ENCODE measurements at places on chromosomes 4 and X.

GRCh38 chrX:150058728-150059127, 120.4 kb upstream of the EOLA2 start:
- DNase-seq: no peak

- no peak for DNase-seq
These were observed 88.4 kb upstream of the PAQR3 start for GRCh38 chr4:79027656-79028055.

GRCh38 chrX:154775419-154776349, 13.0 kb downstream of the DKC1 start:
- DNase-seq: peak; percentile 40

- no peak for DNase-seq
These were observed 213.1 kb upstream of the FAT1 start for GRCh38 chr4:186936496-186937375.

DNA sequence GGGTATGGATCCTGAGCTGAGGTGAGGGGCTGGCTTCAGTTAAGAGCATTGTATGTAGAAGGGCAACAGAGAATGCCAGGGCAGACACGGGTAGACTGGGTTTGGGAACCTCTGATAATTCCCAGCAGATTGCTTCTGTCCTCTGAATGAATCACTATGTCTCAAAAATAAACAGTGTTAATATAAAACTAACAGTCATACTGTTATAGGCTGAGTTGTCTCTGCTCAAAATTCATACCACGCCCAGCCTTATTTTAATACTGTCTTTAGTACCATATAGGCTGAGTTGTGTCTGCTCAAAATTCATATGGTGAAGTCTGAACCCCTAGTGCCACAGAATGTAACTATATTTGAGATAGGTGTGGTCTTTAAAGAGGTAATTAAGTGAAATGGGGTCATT, 10.0 kb downstream of the XAGE2 start:
- DNase-seq: no peak

GRCh38 chr4:1521821-1522361, 115.6 kb upstream of the NKX1-1 start:
- no peak for DNase-seq

DNA sequence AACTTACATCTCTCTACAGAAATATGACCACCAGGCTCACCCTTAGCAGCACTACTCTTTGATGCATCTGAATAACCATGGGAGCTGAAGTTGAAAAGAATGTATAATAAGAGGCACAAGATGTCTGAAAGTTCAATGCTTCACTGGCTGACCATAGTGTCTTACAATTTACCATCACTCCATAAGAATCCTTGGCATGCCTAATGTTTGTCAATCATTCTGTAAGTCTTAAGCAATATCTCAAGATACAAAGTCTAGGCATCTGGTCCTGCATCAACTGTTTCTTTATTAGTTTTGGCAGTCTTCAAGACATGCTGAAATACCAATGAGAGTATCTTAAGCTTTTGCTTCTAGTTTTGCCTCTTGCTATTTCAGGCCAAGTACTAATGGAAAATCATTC, 755.5 kb downstream of the STIM2 start:
- no peak for DNase-seq
